ENCODE measurements at places on chromosomes 7 and 10.

DNA sequence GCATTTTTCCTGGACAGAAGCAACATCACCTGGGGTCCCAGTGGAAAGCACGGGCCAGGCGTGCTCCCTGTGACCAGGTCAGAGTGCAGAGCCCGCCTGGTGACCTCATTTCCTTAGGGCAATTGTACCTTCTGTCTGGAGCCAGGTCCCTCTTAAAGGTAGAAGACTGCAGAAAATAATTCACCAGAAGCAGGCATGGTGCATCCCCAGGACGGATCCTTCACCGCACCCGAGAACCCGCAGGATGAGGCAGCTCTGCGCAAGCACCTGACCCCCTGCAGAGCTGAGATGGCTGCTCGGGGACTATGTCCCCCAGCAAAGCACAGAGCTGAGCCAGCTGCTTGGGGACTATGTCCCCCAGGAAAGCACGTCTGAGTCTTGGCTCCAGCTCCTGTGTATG lies 557.6 kb downstream of the PTPRN2 start:
- no peak for DNase-seq

- no peak for DNase-seq
Observed at GRCh38 chr10:75406462-75407223, 5.1 kb upstream of the ZNF503 start.

GRCh38 chr10:69329721-69330178 lies 51.5 kb downstream of the HK1 start:
- DNase-seq, result no peak

DNA sequence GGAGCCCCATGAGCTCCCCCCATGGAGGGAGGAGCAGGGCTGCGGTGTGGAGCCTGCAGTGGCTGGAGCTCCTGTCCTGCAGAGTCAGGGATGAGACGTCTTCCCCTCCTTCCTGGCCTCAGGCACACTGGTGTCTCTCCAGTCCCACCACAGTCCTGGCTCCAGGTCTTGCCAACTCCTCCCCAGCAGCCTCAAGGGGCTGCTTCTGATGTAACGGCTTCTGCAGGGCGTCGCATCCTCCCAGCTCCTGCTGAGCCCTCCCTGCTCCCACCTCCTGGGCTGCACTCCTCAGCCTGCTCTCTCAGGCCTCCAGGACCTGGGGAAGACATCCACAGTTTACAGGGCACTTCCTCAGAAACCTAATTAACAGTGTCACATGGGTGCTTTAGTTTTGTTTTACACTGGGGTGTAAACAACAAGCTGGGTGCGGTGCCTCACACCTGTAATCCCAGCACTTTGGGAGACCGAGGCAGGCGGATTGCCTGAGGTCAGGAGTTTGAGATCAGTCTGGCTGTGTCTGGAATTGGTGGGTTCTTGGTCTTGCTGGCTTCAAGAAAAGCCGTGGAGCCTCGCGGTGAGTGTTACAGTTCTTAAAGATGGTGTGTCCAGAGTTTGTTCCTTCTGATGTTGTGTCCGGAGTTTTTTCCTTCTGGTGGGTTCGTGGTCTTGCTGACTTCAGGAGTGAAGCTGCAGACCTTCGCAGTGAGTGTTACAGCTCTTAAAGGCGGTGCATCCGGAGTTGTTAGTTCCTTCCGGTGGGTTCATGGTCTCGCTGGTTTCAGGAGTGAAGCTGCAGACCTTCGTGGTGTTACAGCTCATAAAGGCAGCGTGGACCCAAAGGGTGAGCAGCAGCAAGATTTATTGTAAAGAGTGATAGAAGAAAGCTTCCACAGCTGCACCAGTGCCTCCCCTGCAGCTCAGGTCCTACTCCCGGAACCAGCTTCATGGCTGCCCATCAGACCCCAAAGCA lies 95.0 kb downstream of the PAXIP1 start:
- DNase-seq, result no peak

GRCh38 chr10:110462166-110463095 lies 35.3 kb upstream of the DUSP5 start:
- DNase-seq, result no peak

DNA sequence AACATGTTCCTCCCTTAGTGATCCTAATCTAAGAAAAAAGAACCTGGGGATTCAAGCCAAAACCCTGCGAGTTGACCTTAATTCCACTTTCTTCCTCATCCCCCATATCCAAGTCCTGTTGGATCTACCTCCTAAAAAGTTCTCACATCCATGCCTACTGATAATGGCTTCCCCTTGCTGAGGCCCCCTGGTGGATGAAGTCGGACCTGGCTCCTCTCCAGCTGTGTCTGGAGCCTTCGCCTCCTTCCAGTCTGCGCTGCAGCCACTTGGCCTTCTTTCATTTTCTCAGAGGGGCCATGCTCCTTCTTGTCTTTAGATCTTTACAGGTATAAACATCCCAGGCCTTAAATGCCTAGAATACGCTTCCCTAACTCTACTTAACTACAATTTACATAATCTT lies 8.1 kb downstream of the PDE1C start:
- no peak for DNase-seq

- no peak for DNase-seq
Observed at GRCh38 chr10:44958898-44959246, 730 bp upstream of the RASSF4 start.

GRCh38 chr7:40346554-40346953 lies 211.7 kb downstream of the SUGCT start:
- DNase-seq, result no peak

DNA sequence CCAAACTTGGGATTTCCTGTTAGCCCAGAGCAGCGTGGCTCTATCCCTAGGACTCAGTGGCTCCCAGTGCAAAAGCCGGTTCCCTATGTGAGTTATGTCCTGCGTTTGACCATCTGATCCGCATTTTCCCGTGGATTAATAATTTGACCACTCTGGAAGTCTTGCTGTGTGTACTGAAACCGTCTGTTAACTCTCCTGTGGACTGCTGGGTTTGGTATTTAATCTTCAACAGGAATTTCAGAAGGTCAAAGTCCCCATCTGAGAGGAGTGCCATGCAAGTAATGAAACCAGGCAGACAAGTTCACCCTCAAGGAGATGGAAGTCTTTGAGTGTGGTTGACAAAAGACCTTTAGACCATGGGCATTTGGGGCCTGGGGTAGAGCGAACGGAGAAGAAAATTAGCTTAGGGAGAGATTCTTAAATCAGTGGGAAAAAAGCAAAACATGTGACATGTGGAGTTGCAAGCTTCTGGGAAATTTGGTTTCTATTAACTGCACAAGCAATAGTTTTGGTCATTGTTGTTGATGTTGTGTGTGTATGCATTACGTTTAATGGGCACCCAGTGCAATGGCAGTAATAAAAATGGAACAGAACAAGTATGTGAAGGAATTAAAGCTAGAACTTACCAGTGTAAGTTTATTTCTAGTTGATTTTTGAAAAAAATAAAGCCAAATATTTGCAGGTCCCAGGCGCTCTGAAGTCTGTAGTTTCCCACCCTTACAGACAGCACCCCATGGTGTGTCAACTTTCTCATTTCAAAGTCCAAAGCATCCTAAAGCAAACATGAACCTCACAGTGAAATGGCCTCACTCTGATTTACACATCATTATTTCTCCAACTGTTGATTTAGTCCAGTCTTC lies 38.2 kb downstream of the LYZL1 start:
- no peak for DNase-seq

- DNase-seq, result no peak
Observed at GRCh38 chr10:17981766-17982380, 30.2 kb downstream of the SLC39A12 start.

DNA sequence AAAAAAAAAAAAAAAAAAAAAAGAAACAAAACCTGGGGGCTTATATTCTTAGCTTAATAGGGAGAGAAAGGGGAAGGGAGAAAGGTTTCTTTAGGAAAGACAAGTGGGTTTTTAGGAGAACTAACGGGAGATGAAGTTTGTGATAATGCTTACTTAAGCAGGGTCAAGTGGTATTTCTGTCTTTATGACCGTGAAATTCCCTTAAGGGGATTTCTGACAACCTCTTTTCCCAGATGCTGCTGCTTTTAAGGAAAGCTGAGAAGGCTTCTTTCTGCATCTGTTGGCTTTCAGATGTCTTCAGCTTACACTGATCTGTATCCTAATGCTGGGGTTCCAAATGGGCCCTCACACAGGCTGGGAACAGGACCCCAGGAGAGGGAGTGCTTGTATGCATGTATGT lies 42.6 kb downstream of the ADAMTS14 start:
- no peak for DNase-seq

DNA sequence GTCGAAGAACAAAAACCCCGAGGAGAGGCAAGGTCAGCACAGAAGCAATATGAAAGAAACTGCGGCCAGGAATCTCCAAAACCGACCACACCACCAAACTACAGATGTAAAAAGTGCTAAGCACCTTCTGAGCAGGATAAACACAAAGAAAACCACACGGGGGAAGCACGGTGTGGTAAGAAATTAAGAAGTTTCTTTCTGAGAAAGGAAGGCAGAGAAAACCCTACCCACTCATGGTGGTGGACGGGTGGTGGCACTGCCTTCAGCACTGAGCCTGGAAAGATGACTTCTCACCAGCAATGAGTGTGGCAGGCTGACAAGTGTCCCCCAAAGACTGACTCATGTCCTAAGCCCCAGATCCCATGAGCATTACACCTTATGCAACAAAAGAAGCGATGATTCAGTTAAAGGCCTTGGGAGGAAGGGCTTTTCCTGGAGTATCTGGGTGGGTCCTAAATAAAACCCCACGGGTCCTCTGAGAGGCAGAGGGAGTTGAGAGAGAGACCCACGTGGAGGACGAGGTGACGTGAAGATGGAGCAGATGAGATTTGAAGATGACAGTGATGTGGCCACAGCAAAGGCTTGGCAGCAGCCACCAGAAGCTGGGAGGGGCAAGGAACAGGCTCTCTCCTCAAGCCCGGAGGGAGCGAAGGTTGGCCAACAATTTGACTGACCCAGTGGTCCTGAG lies 124.9 kb downstream of the DLG5 start:
- DNase-seq, result no peak

- DNase-seq, result no peak
Observed at GRCh38 chr10:59700709-59701108, 8.9 kb downstream of the SLC16A9 start.

GRCh38 chr7:24882989-24883621 lies 96.9 kb downstream of the OSBPL3 start:
- DNase-seq, result no peak

DNA sequence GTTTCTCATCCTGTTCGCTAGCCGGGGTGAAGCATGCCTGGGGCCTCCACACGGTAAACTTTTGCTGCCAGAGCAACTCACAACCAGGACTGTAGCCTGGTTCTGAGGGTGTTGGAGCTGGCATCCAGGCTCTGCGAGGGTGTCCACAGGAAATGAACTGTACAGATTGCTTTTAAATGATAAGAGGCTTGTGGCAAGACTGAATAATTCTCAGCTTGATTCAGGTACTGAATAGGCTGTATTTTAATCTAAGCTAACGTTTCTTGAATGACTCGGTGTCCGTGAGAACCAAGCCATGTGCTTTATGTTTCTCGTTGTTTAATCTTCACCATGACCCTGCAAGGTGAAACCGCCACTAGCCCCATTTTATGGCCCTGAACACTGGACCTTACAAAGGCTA lies 49.3 kb downstream of the EEPD1 start:
- no peak for DNase-seq

GRCh38 chr10:113846036-113846435 lies 7.8 kb downstream of the DCLRE1A start:
- no peak for DNase-seq

DNA sequence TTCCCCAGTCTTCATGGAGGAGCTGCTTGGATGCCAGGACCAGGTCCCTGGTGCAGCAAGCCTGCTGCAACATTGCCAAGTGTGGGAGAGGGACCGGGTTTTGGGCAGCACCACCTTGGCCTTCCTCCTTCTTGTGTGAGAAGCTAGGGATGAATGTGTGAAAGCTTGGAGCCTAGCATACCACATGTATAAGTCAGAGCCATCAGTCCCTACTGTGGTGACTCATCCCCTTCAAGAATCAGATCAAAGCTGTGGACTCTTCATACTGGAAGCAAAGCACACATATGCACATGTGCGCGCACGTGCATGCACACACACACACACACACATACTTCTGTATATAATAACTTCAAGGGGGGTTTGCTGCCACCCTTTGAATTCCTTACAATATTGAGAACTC lies 527.8 kb downstream of the LRMDA start:
- DNase-seq, result no peak

DNA sequence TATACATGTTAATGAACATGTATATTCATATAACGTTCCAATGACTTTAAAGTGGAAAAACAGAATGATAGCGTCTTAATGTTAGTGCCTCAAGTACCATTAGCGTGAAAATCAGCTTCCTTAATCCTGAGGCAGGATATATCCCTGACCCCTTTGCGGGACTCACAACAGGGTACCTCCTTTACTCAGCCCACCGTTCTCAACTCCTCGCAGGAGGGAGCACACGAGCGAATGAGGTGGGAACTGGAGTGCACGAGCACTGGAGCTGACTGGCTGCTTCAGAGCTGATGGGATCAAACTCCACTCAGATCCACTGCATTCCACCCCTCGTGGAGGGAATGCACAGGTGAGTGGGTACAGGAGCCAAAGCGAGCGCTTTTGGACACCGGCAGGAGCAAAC lies 36.1 kb downstream of the AVL9 start:
- no peak for DNase-seq

DNA sequence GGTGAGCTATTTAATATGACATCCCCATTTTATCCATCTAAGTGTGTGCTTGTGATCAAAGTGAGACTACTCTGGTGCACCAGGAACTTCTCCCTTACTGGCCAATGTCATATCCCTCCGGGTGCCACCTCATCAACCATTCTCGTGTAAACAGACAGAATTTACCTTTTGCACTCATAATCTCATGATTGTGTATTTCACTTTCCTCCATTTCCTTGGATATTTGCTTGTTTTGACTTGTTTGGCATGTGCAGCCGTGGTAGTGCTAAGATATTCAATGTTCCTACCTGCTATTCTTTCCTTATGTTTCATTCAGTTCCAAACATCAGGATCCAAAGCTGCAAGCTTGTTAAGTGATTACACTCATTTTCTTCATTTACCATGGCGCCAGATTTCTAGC lies 280.5 kb upstream of the SP8 start:
- no peak for DNase-seq

GRCh38 chr10:131124945-131125344 lies 186.6 kb downstream of the TCERG1L start:
- DNase-seq, result no peak

GRCh38 chr10:127813290-127813689 lies 76.3 kb downstream of the FOXI2 start:
- no peak for DNase-seq

- DNase-seq, result no peak
Observed at GRCh38 chr7:99404977-99405320, 3.4 kb downstream of the PDAP1 start.

DNA sequence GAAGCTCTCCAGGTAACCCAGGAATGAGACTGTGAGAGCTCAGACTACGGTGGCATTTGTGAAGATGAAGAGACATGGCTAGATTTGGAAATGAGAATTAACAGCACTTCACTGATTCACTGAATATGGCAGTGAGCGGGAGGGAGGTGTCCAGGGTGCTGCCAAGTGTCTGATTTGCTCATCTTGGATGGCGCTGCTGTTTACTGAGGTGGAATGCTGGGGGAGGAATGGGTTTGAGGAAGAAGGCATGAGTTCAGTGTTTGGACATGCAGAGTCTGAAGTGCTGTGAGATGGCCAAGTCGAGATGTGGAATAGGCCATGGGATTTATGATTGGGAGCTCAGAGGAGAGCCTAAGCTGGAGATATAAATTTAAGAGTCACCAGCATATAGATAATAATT lies 437.1 kb upstream of the NPVF start:
- DNase-seq, result no peak

GRCh38 chr7:38374507-38374906 lies 101.1 kb upstream of the TARP start:
- peak; percentile 44 for DNase-seq

GRCh38 chr7:148385009-148385682 lies 205.4 kb upstream of the C7orf33 start:
- DNase-seq, result no peak
